SJCRH30 (cell line): ENCODE measurements at places on chromosomes 16 and 17.

GRCh38 chr17:80213643-80213975 lies 6.5 kb downstream of the SGSH start:
- DNase-seq: no peak

GRCh38 chr16:63323055-63323454 lies 1286.8 kb upstream of the CDH8 start:
- DNase-seq: peak; percentile 2

GRCh38 chr17:34406226-34406625 lies 43.2 kb upstream of the CCL1 start:
- DNase-seq: no peak

- DNase-seq: no peak
Observed at GRCh38 chr16:31130336-31130891, 5.1 kb downstream of the PRSS8 start.

DNA sequence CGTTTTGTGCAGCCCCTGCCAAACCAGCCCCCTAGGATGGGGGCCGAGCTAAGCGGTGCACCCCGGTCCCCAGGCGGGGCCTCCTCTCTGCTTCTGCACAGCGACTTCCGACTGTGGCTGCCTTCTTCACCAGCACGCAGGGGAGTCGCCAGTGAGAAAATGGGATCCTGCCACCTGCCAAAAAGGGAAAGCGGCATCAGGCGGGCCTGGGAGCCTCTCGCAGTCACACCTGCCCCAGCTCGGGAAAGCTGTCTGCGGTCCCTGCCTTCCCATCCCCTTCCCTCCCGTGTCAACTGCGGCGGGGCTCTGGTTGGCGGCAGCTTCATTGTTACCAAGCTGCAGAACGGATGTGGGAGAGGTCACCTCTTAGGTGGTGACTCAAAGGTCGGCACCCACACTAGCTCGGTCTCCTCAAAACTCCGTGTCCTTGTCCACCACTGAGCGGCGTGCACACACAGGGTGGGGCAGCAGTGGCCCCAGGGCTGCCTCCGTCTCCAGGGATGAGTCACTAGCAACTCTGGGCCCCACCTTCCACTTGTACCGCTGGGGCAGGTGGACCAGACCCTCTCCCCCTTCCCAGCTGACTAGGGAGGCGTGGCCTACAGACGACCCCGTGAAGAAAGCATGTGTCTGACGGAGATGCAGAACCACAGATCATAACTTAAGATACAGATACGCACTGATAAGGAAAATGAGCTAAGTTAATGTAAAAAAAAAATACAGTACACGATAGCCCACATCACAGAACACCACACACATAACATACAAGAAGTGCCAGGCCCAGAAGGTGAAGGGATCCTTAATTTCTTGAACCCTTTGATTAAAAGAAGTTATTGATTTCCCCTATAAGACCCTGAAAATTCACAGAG lies 1.5 kb upstream of the PCYT2 start:
- DNase-seq: no peak

DNA sequence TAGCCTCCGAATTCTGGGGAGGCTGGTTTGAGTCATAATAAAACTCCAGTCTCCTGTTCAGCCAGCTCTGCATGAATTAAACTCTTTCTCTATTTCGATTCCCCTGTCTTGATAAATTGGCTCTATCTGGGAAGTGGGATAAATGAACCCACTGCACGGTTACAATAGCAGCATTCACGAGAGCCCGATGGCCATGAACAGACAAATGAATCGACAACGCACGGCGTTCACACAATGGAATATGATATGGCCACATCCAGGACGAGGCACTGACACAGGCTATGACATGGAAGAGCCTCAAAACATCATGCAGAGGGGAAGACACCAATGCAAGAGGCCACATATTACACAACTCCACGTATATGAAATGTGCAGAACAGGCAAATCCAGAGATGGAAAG lies 5.6 kb upstream of the CARD14 start:
- DNase-seq: peak; percentile 44

GRCh38 chr16:373848-374615 lies 3.7 kb upstream of the MRPL28 start:
- DNase-seq: no peak

DNA sequence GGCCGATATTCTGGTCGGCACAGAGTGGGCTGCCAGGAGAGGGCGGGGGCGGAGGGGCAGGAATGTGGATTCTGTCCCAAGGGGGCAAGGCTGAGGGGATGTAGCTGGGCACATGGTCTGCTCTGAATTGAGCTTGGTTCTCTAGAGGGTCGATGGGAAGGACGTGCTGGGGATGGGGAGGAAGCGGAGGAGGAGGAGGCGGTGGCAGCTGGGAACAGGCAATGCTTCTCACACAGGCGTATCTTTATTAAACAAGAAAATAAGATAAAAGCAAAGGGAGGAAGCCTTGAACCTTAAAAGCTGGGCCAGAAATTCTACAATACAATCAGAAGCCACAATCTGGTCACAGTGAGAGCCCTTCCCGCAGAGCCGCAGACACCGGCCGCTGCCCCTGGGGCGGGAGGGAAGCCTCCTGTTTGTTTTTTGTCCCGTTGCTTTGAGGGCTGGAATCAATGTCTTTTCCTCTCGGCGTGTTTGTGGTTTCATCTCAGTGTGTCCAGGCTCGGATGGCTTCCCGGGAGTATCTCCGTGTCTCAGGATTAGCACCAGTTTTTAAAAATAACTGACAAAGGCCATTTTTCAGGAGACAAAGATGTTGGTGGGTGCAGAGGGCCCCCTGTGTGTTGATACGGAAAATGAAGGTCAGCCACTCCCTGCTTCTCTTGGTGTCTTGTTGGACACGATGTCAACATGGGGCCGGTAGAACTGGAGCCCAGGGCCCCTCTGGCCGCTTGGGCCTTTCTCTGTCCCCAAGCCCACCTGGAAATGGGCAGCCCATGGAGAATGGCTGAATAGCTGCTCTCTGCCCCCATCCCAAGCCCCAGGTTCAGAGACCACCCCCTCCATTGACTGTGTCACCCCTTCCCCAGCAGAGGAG lies 12.3 kb upstream of the SLC7A5 start:
- no peak for DNase-seq

- no peak for DNase-seq
Observed at GRCh38 chr16:85871756-85872155, 27.2 kb upstream of the IRF8 start.

DNA sequence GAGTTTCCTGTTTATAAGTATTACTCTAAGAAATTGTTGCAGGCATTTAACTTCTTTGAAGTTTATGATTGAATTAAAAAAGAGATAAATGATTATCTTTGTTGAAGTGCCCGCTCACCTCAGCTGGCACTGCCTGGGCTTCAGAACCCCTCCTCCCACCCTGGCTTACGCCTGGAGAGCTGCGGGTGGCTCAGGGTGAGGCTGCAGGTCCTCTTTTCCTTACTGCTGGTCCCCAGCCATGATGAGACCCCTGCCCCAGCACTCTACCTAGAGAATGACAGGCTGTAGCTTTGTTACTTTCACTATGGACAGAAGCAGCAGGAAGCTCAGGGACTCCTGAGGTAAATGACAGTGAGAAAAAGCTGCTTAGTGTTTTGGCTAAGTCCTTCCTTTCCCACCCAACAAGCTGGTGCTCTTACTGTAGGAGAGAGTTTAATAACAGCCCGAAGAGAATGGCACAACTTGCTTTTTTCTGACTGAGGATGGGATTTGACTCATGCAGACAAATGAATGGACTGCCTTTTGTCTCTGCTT lies 62.1 kb downstream of the EPN2 start:
- DNase-seq: no peak

- DNase-seq: no peak
Observed at GRCh38 chr17:21361020-21361809, 14.9 kb upstream of the KCNJ12 start.

- no peak for DNase-seq
Observed at GRCh38 chr16:88653596-88654362, 2.9 kb upstream of the CYBA start.

DNA sequence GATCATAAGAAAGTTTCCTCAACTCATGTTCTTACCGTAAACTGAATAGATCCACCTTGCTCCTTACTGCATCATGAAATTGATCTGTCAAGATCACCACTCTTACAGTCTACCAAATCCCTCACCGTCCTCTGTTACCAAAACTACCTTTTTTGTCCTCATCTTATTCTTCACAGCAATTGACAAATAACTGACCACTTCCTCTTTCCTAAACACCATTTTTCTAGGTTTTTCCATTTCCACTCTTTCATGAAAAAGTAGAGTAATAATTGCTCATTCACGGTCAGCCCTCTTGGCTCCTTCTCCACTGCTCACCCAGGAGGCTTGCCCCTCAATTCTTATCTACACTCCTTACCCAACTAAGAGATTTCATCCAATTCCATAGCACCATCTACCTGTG lies 44.9 kb downstream of the ABCA5 start:
- no peak for DNase-seq

GRCh38 chr16:81204798-81205680 lies 33.5 kb upstream of the BCO1 start:
- DNase-seq: no peak

DNA sequence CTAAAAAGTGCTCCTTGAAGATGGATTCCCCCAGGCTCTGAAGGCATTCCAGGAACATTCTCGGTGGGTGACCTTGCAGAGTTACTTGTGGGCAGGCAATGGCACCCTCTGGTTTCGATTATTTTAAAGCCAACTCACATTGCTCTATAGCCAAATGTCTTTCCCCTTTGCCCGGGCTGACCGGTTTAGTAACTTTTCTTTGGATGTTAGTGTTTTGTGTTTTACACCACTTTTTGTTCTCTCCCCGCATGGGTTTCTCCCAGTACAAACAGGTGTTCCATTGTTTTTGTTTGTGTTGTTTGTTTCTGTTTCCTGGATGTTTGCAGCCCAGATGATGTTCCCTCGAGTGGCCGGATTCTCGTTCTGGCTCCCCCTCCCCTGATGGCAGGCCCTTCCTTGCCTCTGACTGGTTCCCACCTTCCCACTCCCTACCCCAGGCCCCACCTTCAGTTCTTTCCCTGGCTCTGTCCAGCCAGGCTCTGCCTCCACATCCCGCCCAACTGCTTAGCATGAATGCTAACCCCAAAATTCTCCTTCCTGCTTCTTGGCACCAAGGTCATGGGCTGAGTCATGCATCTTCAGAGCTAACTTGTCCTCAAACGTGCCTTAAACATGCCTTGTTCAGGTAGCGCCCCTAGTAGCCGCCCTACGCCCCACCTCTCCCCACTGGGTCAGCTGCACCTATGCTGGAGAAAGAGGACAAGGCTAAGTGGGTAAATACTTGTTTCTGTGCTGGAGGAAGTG lies 40.6 kb downstream of the ELAC2 start:
- DNase-seq: no peak

DNA sequence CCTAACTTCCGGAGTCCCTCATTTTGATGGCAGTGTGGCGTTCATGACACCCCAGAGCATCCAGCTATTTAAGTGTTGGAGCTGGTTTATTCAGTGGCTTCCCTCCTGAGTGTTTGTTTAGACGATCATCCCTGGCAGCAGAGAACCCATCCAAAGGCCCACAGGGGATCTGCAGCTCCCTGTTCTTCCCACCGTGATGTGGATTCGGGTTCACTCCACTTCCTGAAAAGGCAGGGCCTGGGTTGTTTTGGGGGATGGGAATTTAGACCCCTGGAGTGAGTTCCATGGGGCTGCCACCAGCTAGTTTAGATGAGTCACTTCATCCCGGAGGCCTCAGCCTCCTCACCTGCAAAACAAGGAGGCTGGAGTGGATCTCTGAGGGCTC lies 2.3 kb downstream of the KSR1 start:
- no peak for DNase-seq

- peak; percentile 42 for DNase-seq
Observed at GRCh38 chr17:8057691-8058114, 18.8 kb downstream of the ALOX15B start.

DNA sequence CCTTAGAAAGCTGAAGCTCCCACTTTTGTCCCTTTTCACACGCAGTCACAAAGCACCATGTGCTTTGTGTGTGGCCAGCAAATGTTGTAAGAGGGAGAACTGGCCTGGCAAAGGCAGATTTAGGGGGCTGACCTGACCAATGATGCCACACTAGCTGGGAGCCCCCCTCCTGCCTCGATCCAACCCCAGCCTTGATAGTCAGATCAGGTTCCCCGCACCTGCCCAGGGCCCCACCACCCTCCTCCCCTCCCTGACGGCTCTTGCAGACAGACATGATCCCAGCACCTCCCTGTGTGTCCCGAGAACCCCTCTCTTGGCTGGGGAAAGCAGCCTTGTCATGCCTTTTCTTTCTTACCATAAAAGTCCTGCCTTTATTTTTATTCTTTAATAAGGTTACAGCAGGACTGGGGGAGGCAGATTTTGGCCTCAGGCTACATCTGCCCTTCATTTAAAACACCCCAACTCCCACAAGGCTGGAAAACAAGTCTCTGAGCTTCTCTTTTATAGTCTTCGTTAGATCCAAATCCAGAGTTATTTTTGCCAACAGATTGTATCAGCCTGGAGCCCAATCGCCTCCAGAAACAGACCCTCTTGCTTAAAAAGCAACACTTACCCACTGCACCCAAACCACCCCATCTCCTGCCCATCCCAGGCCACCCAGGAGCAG lies 201.8 kb upstream of the CDH5 start:
- DNase-seq: no peak

DNA sequence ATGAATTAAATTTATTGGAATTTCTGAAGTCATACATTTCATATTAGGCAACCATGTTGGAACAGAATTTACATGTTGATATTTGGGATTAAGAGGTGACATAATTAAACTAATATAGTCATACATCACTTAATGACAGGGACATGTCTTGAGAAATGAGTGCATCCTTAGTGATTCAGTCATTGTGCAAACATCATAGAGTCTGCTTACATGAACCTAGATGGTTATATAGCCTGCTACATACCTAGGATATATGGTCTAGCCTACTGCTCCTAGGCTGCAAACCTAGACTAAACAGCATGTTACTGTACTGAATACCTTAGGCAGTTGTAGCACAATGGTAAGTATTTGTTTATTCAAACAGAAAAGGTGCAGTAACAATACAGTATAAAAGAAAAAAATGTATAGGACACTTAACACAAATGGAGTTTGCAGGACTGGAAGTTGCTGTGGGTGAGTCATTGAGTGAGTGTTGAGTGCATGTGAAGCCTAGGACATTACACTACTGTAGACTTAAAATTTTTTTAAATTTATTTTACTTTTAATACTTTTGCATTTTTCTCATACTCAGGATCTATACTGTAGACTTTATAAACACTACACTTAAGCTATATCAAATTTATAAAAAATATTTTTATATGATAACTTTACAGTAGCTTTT lies 85.6 kb downstream of the OMG start:
- no peak for DNase-seq

GRCh38 chr17:64983708-64984107 lies 64.4 kb upstream of the LRRC37A3 start:
- DNase-seq: no peak
